ENCODE measurements at places on chromosomes 3 and 15.

GRCh38 chr15:54109014-54109413 lies 130.8 kb downstream of the UNC13C start:
- no peak for DNase-seq

- DNase-seq = no peak
Measured at GRCh38 chr3:48268936-48269561, 28.1 kb downstream of the ZNF589 start.

GRCh38 chr3:105518203-105518602 lies 151.5 kb downstream of the ALCAM start:
- DNase-seq = no peak

GRCh38 chr3:81080608-81081007 lies 680.8 kb downstream of the GBE1 start:
- no peak for DNase-seq

DNA sequence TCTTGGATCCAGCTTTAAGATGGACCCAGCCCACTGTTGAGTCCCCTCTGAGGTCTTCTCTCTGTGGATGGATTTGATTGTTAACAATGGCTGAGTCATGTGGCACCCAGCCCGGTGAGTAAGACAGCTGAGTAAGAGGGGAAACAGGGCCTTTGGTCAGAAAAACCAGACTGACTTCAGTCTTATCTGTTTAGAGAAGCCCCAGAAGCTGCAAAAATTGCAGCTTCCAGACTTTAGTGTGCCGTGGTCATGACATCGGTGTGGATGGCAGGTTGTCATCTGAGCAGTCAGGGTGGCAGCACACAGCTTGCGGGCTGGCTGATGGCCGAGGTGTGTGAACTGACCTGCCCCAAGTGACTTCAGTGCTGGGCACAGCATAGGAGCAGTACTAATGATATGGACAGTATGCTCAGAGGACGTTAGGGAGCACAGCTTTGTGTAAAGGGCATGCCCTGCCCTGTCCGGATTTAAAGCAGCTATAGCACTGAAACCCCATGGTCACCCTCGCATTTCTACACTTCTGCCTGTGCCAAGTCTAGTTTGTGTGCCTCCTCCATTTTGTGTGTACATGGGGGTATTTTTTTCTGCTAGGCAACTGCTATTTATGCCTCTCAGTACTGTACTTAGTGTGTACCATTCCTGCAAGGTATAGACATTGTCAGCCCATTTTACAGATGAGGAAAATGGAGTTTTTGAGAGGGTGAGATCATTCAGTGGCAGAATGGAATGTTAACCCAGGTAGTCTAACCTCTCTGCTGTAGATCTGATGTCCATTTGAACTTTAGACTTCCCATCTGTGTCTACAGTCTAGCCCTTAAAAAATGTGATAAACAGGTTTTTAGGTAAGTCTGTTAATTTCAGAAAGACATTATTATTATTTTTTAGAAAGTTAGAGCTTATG lies 44.4 kb downstream of the FLNB start:
- DNase-seq = no peak

- no peak for DNase-seq
Measured at GRCh38 chr3:189353988-189354889, 182.5 kb downstream of the TPRG1 start.

DNA sequence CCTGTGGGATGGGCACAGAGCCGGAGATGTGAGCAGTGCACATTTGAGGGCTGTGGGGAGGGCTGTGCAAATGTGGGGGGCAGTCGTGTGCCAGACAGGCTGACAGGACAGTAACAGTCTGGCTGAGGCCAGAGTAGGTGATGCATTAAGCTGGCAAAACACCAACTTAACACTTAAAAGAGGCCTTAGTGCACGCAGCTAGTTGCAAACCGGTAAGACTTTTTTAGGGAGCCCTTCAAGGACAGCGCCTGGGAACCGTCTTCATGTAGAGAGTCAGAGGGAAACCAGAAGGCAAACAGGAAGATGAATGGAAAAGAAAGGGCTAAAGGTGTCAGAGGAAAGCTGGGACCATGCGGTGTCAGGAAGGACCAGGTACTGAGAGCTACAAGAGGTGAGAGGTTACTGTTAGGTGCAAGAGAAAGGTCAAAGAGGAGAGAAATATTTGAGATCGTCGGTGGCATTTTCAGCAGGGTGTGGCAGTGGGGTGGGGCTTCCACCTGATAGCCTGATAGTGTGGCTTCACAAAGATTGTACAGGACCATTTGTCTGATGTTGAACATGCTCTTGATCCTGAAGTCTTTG lies 30.0 kb upstream of the CHD2 start:
- DNase-seq = no peak

- DNase-seq = no peak
Measured at GRCh38 chr3:29511701-29512100, 230.8 kb downstream of the RBMS3 start.

GRCh38 chr3:190180268-190180667 lies 59.6 kb upstream of the P3H2 start:
- no peak for DNase-seq

DNA sequence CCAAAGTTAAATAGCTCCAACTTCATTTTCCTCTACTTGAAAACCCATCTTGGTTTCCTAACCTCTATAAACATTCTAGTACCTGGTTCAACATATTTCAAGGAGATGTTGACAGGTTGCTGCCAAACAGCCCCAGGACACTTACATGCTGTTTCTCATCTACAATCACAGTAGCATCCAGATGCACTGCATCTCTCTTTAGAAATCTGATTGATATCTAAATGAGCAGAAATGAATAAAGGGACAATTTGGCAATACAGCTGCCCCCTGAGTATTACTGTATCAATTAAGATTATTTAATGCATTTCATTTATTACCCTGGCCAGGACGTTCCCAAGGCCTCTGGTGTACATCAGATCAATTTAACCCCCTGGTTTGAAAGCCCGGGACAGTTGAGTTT lies 74.0 kb downstream of the SSR3 start:
- DNase-seq = no peak

GRCh38 chr15:25186411-25186810 lies 231.6 kb downstream of the SNRPN start:
- DNase-seq = no peak

GRCh38 chr3:45414341-45414740 lies 26.0 kb downstream of the LARS2 start:
- DNase-seq = no peak

DNA sequence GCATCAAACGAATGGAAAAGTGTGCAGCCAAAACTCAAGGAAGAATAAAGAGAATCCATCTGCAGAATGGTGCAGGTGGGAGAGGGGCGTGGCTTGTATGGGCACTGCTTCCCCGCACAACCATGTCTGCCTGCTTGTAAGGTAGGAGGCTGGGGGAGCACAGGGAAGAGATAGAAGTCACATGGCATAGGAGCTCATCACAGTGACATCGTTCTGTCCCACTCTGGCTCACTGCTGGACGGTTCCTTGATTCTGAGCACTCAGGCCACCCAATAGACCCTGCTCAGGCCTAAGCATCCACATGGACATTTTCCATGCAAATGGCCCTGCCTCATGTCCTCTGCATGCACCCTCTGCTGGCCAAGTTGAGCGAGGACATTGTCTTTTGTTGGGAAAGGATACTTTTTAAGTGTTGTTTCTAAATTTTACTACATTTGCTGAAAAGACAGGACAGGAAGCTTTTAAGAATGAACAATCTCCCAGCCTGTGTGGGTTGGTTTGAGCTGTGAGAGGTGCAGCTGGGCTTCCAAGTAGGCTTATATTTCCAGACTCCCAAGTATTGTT lies 3.1 kb downstream of the MYLK start:
- DNase-seq = no peak

GRCh38 chr3:127106456-127106855 lies 86.5 kb upstream of the PRR23E start:
- no peak for DNase-seq

- DNase-seq = no peak
Measured at GRCh38 chr15:99399618-99400017, 148.3 kb downstream of the LRRC28 start.

GRCh38 chr15:71080166-71080565 lies 35.1 kb upstream of the THSD4 start:
- no peak for DNase-seq

All from activated T-helper 1 cell treated with Interleukin-2 at 50 U/mL for 16 hours (primary cell).